Stimulated activated effector memory CD8-positive, alpha-beta T cell treated with anti-CD3 and anti-CD28 coated beads, Interleukin-12 subunit alpha, Interleukin-12 subunit beta, amount 100 ng/mL, for 72 hours (primary cell): ENCODE measurements at places on chromosomes 1 and 21.

GRCh38 chr1:203930342-203930741 is 68.9 kb downstream of the SNRPE start:
- DNase-seq, result no peak

- DNase-seq, result no peak
Measured at GRCh38 chr1:205678286-205679111, 1.8 kb downstream of the SLC45A3 start.

GRCh38 chr1:1550591-1551432 is 10.4 kb upstream of the TMEM240 start:
- no peak for DNase-seq

DNA sequence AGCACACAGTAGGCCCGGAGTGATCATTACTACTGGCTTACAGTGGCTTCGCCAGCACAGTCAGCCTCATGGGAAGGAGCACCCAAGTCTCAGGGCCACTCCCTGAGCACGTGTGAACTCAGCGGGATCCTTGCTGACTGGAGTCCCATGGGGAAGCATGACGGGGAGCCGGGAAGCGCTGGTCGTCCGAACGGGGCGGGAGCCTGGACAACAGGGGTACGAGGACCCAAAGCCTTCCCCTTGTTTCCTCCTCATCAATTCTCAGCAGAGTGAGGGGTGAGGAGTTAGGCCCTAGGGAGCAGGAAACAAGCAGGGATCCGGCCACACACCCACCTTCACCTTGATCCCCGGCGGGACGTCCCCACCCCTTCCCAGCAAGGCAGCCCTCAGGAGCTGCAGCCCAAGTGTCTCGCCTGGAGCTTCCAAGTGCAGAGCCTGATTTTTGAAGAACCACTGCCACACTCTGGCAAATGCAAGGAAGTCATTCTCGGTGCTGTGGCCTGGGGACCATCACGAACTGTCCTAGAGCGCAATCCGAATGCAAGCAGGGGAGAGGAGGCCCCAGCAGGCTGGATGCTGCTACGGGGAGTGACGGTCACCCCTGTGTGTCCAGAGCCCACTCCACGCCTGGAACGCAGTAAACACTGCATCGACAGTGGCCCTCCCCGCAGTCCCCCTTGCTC is 35.5 kb downstream of the TOMM20 start:
- DNase-seq, result no peak

GRCh38 chr1:46583494-46583893 is 20.6 kb downstream of the MKNK1 start:
- DNase-seq, result no peak

DNA sequence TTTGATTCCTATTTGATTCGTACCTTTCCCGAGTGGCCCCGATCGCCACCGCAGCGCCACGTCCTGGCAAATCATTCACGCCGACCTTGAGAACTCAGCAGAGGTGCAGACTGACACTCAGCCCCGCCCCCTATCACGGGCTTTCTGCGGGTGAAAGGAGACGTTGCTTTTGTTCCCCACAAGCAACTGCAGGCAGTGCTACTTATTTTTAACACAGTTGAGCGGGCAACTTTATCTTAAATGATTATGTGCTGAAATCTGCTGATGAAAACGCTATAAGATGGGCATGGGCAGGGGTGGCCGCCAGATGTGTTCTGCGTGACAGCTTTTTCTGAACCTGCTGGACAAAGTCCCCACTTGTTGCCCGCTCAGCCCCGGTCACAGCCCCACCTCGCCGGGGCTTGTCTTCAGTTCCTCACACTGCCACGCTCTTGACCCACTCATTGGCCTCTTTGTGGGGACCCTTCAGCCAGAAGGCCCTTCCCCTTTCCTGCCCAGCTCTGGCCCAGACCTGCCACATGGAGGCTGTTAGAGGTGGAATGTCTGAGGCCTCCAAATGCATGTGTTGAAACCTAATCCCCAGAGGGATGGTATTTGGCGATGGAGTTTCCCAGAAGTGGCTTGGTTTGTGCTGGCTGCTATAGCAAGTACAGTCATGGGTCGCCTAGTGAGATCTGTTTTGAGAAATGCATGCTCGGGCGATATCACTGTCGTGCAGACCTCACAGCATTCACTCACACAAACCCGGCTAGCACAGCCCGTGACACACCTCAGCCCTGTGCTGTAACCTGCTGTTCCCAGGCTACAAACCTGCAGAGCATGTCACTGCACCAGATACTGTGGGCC is 15.7 kb upstream of the PDXK start:
- DNase-seq, result no peak

GRCh38 chr21:39110431-39110830 is 72.8 kb downstream of the PSMG1 start:
- DNase-seq, result no peak

- DNase-seq, result no peak
Measured at GRCh38 chr1:182990413-182991144, 32.6 kb upstream of the LAMC1 start.

DNA sequence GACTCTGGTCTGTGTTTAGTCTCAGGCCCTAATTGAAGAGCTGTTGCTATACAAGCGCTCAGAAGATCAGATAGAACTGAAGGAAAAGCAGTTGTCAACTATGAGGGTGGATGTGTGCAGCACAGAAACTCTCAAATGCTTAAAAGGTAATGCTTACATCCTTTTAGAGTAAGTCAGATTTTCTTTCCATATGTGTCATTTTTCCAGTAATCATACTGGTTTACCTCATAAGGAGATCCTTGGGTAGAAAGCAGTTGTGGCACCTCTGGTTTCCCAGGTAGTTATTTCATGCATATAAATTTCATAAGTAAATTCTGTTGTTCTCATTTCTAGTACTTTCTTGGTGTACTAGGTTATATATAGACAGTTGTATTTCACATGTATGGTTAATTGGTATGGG is 43.0 kb upstream of the TARS2 start:
- DNase-seq, result no peak

GRCh38 chr1:9561429-9561828 is 22.2 kb downstream of the SLC25A33 start:
- DNase-seq, result no peak

DNA sequence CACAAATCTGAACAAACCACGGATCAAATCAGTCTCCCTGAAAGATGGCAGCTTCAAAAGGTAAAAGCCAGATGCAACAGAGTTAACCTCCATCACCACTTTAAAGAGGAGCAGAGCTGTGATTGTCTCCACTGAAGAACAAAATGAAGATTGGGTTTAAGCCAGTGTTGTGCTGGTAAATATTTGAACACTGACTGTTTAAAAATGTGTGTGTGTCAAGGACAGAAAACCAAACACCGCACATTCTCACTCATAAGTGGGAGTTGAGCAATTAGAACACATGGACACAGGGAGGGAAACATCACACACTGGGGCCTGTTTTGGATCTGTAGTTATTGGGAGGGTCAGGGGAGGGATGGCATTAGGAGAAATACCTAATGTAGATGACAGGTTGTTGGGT is 83.9 kb downstream of the ST6GALNAC5 start:
- DNase-seq, result no peak

DNA sequence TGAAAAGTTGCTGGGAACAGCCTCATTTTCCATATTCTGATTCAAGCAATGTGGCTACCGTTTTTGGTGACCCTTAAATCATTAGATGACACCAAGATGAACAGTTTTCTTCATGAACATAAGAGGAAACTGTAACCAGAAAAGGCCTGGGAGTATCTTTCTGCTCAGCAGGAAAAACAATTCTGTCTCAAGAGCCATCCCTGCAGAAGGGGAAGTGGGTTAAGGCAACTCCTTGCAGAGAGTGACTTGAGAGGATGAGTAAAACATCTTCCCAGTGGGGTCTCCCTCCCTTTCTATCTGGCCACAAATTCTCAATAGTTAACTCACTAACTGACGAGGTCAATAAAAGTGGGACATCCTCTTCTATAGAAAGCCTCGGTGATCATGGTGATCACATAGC is 187.6 kb upstream of the NRIP1 start:
- DNase-seq, result no peak

DNA sequence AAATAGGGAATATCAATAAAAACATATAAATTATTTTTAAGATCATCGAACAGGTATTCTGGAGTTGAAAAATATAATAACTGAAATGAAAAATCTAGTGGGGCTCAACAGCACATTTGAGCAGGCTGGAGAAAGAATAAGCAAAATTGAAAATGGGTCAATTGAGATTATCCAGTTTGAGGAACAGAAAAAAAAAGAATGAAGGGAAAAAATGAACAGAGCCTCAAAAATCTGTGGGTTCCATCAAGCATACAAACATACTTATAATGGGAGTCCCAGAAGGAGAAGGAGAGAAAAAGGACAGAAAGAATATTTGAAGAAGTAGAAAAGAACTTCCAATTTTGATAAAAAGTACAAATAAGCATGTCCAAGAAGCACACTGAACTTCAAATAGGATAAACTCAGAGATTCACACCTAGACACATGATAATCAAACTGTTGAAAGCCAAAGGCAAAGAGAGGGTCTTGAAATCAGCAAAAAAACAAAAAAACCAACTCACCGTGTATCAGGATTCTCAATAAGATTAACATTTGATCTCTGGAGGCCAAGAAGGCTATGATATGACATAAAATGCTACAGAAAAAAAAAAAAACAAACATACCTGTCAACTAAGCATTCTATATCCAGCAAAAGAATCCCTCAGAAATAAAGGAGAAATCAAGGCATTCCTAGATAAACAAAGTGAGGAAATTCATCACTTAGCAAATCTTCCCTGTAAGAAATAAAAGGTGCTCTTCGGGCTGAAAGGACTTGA is 5.4 kb upstream of the COQ8A start:
- DNase-seq, result no peak

DNA sequence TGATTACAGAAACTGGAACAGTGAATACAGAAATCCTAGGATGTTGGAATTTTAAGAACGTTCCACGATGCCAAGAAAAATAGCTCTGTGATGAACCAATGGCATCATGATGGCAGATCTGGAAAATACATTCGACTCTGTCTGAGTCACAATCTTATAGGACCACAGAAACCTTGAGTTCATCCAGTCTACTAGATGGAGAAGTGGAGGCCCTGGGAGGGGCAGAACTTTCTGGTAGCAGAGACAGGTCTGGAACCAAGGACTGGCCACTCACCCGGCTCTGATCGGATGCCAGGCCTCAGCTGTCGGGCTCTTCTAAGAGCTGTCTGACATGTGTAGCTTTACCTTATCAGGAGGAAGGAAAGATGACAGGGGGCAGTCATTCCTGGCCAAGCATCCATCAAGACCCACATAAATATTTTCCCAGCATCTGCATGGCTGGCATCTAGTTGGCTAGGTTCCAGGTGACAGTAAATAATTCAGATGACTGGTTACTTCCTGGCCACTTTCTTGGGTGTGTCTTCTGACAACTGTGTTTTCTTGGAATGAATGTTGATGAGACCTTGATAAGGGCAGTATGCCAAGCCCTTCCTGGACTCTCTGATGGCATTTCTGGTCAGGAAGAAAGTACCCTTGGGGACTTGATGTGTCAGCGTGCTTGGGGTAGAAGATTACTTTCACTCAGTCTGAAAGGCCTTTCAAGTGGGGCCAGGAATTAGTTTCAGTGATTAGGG is 72.6 kb upstream of the TRABD2B start:
- no peak for DNase-seq

GRCh38 chr1:162560303-162561036 is 1.1 kb upstream of the UAP1 start:
- DNase-seq, result no peak

DNA sequence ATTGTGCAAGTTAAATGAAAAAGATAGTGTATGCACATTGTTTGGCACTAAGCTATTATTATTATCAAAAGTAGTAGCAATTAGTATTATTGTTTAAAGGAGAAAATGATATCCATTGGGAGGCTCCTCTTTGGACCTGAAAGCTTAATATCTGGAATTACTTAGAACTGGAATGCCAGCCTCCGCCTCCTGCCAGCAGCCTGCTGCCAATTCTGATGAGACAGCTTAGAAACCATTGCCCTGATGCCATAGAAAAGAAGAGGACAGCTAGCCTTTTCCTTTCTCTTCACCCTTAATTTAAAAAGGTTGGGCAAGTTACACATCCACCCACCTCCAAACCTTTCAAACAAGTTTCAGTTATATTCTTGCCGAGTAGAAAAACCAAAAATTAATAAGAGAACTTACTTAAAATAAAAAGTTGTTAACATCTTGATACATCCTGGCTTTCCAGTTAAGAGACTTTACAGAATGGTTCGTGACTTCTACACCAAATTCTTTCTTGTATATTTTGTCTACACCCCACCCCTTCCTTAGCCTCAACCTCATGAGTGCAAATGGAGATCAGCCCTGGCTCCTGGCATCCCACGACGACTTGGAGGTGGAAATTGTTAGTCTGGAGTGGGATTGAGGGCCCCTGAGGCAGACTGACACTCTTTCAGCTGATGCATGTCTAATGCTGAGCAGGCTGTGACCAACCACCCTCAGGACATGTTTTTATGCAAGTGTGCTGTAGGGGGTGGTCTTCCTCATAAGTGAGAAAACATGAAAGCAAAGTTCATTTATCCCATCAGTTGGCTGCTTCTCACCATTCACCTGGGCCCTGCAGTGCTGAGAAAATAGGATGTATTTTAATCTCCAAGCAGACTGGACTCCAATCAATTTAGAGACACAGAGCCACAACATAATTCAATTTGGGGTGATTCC is 120.6 kb downstream of the KCNJ15 start:
- no peak for DNase-seq

- no peak for DNase-seq
Measured at GRCh38 chr1:40936931-40937339, 42.6 kb upstream of the CTPS1 start.

GRCh38 chr21:22154579-22155274 is 1156.5 kb downstream of the NCAM2 start:
- no peak for DNase-seq

DNA sequence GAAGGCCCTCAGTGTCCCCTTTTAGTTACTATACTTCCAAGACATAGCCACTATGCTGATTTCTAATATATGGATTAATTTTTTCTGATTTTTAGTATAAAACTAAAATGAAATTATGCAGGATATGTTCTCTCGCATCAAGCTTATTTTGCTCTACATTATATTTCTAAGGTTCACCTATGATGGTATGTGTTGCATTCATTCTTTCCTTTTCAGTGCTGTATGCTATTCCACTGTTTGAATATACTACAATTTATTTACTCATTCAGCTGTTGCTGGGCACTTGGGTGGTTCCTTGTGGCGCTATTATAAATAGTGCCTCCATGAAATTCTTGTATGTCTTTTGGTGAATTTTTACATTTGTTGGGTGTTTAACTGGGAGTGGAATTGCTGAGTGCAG is 230.3 kb downstream of the ATG4C start:
- DNase-seq, result no peak

DNA sequence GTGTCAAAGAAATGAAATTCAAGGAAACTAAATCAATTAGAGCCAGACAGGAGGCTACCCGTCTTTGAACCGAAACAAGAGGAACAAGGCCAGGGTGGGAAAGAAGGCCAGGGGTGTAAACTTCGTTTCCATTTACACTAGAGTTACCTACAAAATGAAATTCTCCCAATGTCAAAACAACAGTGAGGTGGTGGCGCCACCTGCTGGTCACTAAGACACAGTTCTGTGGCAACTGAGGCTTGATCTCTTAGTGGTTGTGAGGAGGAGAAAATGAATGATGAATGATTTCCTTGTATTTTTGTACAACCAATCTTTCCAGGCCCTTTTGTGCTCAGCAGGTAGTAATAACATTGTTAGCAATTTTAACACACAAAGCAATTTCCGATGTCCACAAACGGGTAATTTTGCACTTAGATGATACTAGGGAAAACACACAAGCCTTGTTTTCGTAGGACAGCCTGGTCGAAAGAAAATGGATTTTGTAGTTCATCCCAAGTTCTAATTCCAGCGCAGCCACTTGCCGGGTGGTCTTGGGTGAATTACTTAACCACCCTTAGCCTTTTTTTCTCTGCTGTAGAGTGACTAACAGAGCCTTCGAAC is 54.8 kb upstream of the SOD1 start:
- DNase-seq, result peak; percentile 45

- no peak for DNase-seq
Measured at GRCh38 chr1:91513160-91513559, 12.5 kb downstream of the CDC7 start.
